Stimulated activated CD4-positive, alpha-beta T cell treated with anti-CD3 and anti-CD28 coated beads, Interleukin-4, amount 100 ng/mL, for 24 hours (primary cell): ENCODE measurements at places on chromosomes 13 and 19.

DNA sequence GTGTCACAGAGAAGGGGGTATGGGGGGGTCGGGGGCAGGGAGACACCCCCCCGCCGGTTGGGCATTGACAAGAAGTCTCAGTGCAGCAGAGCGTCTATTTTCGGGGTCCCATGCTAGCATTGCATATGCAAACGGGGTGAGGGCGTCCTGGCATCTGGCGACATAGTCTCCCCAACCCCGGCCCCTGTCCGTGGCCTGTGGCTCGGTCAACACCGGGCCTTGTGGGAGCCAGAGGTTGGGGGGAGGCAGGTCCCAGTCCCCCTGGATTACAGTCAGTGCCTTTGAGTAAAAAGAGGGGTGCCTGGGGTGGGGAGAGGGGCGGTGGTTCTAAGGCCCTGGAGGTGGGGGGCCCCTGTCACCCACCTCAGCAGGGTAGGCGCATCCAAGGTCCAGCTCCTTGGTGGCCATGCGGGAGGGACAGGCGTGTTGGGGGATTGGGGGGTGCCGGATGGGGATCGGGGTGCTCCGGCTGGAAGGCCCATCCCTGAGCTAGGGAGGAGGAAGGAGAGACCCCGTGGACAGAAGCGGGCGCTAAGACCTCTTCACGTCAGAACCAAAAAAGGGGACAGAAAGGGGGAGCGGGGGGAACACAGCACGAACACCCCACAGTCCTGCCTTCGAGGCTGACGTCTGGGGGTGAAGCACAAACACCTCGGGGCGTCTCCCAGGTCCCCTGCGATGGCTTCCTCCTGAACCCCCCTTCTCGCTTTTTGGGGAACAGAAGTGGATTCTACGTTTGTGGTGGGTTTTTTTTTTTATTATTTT lies 20.9 kb downstream of the ZBTB7A start:
- DNase-seq = no peak

- DNase-seq = no peak
Observed at GRCh38 chr19:31668921-31669320, 319.7 kb upstream of the TSHZ3 start.

GRCh38 chr13:39887387-39887786 lies 231.9 kb downstream of the COG6 start:
- DNase-seq = no peak

DNA sequence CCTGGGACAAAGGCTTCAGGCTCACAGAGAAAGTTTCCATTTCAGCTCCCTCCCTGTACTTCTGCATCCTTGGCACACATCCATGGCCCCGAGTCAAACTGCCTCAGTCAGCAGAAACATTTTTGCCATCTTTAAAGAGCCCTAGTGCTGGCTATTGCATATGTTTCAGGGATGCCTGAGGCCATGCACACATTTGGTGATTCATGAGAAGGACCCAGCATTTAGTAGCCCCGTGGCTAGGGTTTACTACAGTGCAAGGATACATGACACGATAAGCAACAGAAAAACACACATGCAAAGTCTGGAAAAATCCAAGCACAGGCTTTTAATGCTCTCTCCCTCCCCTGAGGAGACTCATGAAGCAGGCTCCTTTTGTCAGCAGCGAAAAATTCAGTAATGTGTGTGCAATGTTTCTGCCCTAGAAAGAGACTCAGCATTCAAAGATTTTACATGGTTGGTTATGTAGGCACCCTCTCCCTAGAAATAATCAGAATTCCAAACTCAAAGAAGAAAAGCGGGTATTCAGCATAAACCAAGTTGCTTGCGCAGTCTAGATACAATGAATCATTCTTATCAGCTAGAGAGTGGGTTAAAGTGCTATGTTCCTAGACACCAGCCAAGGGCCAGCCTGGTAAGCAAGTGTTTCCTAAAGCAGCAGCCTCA lies 17.6 kb downstream of the ACOD1 start:
- no peak for DNase-seq

- no peak for DNase-seq
Observed at GRCh38 chr19:6260376-6260775, 19.4 kb downstream of the MLLT1 start.
